RKO (cell line): ENCODE measurements at places on chromosomes 3 and 15.

DNA sequence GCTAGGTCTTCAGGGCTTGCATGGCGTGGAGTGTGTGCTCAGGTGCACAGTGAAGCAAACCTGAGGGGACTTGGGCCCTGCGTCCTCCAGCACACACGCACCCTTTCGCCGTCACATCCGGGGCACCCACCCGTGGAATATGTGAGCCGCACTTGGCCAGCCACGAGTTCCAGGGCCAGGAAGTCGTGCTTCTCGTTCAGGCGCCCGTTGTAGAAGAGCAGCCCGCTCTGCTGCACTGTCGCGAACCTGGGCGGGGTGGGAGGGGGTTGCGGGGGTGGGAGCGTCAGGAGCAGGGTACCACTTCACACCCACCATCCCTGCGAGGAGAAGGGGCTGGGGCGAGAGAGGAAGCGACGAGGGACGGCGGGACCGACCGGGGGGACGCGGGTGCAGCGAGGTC is 7.1 kb downstream of the CELSR3 start:
- DNase-seq = no peak

DNA sequence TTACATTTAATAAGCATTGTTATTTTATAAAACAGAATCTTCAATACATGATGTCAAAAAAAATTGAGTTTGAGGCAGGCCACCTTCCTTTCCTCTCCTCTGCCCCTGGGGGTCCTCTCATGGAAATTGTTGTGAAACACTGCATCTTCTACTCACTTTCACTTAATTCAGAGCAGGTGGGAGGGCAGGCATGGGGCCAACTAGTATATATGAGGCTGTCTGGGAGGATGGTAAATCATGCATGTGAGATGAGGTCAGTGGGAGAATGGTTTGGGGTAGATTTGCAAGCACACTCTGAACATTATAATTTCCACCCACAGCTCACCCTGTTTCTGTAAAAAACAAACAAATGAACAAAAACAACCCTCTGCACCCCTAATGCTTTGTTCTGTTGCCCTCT is 10.4 kb upstream of the CCDC14 start:
- DNase-seq = no peak

DNA sequence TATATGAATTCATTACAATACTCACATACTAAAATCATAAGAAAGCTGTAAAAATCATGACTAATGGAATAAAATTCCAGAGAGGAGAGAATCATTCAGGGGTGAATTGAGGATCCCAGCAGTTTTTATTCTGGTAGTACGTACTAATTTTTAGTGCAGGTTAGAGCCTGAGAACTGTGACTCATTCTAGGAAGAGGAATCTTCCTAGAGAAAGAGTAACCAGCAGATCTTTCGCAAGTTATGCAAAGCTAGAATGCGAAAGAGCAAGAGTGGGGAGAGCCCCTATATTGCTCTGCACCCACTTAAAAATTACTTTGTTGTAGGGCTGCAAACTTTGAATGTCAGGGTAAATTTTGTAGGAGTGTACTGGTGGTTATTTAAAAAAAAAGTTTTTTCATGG is 303.6 kb upstream of the ARPP21 start:
- DNase-seq = no peak

DNA sequence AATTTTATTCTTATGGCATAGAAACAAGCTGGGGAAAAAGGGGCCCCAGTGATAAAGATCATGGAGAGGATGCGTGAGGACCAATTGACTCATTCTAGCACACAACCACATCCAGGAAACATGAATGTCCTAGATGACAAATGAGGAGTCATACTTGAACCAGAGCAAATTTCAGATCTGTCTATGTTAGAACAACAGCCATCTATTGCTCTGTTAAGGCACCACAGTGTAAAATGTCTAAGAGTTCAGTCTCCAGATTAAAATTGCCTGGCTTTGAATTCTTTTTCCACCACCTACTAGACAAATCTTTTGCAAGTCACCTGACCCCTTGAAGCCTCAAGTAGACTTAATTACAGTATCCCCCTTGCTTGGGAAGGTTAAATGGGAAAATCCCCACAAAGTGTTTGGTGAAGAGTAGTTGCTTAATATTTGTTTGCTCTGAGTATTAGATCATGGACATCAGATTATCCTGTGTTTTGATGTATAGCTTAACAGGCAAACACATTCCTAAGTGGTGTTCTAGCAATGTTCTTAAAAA is 258.7 kb upstream of the TGFBR2 start:
- DNase-seq = peak; percentile 88

- DNase-seq = no peak
Observed at GRCh38 chr3:107217172-107217571, 160.1 kb upstream of the CCDC54 start.

DNA sequence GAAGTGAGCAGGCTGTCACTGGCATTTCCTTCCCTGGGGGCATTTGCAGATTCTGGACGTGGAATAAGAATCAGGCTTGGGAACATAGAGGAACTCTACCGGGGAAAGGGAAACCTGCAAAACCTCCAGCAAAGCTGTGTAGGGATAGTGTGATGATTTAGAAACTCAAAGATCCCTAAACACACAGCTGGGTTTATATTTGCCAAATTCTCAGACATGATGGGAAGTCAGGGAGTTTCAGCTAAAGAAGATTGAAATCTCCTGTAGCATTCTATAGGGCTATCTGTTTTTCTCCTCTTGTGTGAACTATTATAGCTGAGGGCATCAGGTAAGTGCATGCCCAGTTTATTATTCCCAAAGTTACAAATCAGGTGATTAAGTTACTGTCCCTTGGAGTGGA is 9.2 kb upstream of the CLEC3B start:
- no peak for DNase-seq

DNA sequence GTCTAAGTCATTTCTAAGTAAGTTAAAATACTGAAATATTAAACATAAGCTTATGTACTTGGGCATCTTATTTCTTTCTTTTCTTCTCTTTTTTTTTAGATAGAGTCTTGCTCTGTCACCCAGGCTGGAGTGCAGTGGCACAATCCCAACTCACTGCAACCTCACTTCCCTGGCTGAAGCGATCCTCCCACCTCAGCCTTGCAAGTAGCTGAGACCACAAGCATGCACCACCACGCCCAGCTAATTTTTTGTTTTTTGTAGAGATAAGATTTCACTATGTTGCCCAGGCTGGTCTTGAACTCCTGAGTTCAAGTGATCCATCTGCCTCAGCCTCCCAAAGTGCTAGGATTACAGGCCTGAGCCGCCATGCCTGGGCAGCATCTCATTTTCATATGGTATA is 16.0 kb upstream of the ZNF710 start:
- no peak for DNase-seq

DNA sequence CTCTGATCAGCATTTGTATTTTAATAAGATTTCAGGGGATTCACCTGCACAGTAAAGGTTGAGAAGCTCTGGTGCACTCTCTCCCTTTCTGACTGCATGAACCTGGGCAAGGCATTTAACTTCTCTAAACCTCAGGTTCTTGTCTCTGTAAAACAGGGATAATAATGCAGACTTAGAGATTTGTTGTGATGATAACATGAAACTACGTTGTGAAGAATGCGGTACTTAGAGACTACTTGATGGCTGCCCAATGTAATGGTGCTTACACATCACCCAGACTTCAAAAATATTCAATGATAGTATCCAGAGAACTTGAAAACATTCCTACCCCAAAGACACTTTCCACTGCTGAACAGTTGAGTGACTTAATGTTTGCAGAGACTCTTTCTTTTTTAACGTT is 19.8 kb upstream of the TNFSF10 start:
- DNase-seq = no peak

DNA sequence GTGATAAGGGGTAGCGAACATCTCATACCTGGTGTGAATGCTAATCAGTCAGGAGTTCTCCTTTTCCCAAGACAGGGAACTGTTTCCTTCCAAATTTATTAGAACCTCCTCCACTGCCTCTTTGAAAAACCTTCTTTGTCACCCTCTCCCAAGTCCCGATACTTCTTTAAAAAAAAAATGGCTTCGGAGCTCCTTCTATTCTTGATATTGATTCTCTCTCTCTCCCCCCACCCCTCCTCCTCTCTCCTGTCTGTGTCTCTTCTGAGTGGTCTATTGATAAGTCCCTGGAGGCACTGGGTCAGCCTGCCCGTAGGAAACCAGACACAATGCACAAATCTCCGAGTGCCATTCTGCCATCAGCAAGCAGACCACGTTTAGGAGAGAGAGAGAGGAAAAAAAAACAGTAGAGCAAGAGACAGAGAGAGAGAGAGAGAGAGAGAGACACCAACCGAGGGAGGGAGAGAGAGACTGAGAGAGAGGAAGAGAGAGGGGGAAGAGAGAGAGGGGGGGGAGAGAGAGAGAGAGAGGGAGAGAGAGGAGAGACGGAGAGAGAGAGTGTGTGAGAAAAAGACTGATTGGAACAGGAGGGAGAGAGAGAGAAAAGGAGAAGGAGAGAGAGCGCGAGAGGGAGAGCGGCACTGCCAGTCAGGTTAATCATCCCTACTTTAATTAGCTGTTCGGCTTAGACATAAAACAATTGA is 160.9 kb downstream of the TIGIT start:
- DNase-seq = no peak

- no peak for DNase-seq
Observed at GRCh38 chr15:100988857-100989256, 69.7 kb downstream of the LRRK1 start.

DNA sequence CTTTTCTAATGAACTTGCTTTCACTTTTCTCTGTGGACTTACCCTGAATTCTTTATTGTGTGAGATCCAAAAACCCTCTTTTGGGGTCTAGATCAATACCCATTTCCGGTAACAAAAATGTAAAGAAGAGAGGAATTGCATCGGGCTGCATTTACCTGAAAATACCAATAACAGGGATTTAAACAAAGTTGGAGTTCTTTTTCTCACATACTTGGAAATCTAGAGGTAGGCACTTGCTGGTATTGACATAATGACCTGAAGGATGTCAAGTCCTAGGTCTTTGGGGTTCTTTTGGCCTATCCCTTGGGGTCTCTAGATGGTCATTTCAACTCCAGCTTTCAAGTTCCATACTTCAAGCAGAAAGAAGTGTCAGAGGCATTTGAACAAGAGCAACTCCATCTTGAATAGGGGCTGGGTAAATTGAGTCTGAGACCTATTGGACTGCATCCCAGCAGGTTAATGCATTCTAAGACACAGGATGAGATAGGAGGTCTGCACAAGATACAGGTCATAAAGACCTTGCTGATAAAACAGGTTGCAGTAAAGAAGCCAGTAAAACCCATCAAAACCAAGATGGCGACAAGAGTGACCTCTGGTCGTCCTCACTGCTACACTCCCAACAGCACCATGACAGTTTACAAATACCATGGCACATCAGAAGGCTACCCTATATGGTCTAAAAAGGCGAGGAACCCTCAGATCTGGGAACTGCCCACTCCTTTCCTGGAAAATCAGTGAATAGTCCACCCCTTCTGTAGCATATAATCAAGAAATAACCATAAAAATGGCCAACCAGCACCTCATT is 50.8 kb upstream of the ZNF280D start:
- no peak for DNase-seq

DNA sequence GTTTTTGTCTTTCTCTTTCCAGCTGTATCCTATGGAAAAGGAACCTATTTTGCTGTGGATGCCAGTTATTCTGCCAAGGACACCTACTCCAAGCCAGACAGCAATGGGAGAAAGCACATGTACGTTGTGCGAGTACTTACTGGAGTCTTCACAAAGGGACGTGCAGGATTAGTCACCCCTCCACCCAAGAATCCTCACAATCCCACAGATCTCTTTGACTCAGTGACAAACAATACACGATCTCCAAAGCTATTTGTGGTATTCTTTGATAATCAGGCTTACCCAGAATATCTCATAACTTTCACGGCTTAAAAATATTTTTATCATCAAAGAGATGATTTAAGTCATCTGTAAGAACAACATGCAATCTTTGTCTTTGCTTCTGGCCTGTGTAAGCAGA is 44.9 kb upstream of the PARP14 start:
- no peak for DNase-seq

GRCh38 chr3:9951962-9952805 is at the start of gene PRRT3:
TSS of gene PRRT3 (minus strand) at chr3:9952408. CDS start at chr3:9950115, 2,293 bp downstream.
- DNase-seq = no peak

GRCh38 chr3:5388091-5388490 is 200.6 kb downstream of the EDEM1 start:
- DNase-seq = no peak

DNA sequence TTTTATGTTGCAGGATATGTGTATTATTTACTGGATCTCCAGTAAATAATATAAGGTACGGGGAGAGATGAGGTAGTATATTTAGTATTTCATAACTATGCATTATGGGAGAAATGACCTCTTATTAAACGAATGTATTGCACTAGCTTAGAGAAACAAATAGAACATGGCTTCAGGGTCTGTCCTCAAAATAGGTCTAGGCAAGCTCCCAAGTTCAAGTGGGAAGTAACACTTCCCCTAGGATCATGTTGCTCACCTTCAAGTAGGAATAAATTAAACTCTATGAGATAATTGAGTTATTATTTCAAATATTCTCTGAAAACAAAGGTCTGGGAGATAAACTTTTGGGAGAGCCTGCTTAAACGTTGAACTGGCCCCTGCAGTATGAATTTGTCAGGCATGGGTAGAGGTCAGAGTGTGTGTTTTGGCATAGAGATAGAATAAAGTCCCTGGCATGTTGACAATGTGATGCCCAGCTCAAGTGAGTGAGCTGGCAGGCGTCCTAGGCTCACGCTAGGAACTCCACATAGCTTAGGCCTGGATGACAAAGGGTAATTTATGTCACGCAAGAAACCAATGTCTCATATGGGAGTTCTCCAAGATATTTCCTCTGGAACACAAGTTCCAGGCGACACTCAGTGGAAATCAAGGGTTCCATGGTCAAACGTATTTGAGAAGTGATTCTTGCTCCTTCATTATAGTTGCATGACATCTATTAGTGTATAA is 236.8 kb downstream of the CACNA2D3 start:
- DNase-seq = no peak

- DNase-seq = no peak
Observed at GRCh38 chr3:159339131-159339530, 537.3 kb downstream of the MFSD1 start.

- DNase-seq = peak; percentile 70
Observed at GRCh38 chr3:41202834-41203345, 3.6 kb downstream of the CTNNB1 start.

DNA sequence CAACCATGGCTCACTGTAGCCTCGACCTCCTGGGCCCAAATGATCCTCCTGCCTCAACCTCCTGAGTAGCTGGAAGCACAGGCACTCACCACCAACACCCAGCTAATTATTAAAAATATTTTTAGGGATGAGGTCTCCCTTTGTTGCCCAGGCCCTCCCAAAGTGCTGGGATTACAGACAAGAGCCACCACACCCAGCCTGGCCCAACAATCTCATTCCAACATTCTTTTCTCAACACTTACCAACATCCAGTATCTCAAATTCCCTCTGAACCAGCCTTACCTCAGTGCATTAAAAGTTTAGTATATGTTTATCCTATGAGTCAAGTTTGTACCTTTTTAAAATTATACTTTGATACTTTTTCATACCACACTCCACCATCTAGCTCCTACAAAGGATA is 25.0 kb downstream of the ANXA2 start:
- no peak for DNase-seq

- DNase-seq = no peak
Observed at GRCh38 chr3:196991581-196992460, 23.2 kb upstream of the PIGZ start.
